GM06990 (cell line): ENCODE measurements at places on chromosomes 2 and 18.
A peak's percentile ranks its signal among the peaks of the same experiment; 100 is the strongest.

- peak; percentile 49 for DNase-seq
These were observed 56.0 kb downstream of the PIK3C3 start for GRCh38 chr18:42011053-42011452.

DNA sequence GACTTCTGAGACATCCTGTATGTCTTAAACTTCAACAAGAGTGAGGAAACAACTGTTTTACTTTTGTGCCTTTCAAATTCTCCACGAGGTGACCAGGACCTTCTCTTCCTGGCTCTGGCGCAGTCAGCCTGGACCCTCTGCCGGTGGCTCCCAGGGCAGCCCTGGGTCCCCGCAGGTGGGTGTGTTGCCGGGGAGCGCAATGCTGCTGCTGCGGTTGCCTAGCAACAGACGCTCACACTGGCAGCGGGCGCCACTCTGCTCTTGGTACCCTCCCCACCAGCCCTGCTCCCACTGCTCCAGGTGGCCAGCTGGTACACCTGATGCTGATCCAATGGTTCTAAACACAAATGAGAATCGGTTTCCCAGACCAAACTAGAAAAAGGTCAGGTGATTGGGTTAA lies 58.7 kb downstream of the GNAL start:
- DNase-seq: no peak

- DNase-seq: no peak
These were observed 78.7 kb downstream of the LONRF2 start for GRCh38 chr2:100243631-100244030.

DNA sequence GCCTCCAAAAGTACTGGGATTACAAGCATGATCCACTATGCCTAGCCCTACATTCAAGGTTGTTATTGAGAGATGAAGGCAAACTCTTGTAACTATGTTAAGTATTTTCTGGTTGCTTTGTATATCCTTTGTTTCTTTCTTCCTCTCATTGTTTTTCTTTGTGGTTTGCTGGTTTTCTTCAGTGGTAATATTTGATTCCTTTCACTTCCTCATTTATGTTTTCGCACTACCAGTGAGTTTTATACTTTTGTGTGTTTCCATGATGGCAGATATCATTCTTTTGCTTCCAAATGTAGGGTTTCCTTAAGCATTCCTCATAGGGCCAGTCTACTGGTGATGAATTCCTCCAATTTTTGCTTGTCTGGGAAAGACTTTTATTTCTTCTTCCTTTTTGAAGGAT lies 90.2 kb downstream of the NCK2 start:
- peak; percentile 50 for DNase-seq

DNA sequence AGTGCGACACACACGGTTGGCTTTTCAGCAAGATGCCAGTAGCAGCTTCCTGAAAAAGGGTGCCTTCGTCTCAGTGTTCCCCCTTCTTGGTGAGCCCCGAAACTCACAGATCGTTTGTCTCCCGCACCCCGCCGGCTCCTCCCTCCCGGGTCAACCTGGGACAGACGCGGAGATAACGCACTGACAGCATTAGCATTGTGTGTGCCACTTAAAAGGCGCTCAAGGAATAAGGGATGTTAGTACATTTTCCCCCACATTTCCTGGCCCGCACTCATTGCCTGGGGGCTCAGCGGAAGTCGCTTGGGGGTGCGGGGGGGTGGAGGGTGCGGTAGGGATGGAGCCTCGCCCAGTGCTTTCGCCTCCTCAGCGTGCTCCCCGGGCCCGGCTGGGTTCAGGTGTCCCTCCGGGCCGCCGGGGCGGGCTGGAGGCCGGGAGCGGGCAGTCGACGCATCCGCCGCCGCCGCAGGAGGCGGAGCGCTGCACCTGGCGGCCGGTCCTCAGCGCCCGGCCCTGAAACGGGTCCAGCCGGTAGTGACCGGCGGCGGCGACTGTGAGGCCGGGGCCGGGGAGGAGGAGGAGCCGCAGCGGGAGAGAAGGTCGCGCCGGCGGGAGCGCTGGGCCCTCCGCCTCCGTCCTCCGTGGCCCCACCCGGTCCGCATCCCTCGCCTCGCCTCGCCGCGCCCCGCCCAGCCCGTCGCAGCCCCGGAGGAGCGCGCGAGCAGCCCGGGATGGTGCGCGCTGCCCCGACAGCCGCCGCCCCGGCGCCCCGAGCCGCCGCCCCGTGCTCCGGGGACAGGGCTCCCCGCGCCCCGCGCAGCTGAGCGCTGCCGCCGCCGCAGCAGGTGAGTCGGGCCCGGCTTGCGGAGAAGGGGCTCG lies at the start of gene MFSD6:
Gene MFSD6 (plus strand): TSS at position 694 of the 876 bp plus-strand sequence. CDS start 27,675 bp downstream, outside the sequence.
- peak; percentile 78 for DNase-seq

- DNase-seq: no peak
These were observed 150.6 kb downstream of the RTN4 start for GRCh38 chr2:54899576-54900200.

DNA sequence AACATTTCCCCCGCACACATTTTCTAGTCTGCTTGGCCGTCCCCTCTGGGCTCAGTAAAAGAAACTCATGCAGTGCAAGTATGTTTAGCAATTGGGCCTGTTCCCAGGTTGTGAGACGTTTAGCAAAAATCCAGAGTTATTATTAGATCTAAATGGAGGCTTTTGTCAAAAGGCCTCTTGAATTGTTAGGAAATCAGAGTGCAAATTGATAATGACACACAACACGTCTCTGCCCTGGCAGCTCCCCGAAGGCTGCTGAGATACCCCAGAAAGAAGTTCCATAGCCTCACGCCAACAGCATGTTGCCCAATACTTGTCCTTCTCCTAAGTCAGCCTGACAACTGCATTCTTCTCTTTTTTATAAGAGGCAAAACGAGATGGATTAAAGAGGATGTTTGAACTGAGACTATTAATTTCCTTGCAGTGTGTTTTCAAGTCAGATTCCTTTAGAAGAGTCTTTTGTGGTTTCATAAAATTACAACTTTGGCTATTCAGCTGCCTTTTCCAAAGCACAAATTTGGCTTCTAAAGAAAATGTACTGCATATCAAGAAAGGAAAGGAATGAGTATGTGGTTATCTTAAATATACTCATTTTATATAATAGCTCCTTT lies 202.2 kb downstream of the TRIB2 start:
- no peak for DNase-seq

DNA sequence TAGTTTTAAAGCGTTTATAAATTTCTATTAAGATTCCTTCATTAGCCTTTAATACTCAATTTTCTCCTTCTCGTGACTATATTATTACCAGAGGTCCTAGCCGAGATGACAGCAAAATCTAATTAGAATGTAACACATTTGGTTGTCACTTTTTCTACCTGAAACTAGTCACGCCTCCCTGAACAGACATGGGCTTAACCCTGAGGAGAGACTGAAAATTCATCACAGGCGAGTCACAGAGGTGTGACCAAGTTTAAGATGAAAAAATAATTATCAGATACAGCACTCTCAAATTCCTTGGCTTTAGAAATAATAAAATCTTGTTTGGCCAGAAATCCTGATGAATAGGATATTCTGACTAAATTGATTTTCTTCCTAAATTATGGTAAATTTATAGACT lies 834.4 kb upstream of the SLC39A10 start:
- no peak for DNase-seq

DNA sequence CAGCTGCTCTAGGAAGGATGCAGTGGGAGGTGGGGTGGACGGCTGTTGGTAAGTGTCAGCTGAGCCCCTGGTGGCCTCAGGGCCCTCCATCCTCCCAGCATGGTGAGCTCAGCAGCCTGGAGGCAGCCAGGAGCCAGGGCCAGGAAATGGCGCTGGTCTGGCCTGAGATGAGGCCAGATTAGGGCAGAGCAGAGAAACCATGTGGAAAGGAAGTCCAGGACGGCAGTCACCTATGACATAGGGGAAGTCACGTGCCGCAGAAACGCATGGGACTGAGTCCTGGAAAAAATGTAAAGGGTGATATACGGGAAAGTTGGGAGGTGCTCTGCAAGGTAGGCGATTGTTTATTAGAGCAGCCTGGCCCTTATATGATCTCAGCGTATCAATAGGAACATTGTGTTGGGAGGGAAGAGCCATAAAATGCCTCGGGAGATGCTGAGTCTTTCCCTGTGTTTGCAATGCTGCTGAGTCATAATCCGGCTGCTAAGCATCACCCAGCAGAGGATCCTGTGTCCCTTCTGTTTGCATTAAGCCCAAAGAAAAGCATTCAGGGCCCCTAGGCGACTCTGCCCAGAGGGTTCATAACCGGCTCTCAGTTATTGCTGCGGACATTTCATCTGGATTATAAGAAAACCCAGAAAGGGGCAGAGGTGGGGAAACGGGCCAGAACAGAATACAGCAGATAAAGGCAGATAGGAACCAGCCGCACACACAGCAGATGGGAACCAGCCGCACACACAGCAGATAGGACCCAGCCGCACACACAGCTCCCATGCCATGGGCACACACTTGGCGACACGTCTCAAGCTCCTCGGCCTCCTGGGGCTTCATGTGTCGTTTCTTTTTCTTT lies 30.3 kb upstream of the B3GNT7 start:
- DNase-seq: no peak
